ENCODE measurements at places on chromosomes 7 and 10.

DNA sequence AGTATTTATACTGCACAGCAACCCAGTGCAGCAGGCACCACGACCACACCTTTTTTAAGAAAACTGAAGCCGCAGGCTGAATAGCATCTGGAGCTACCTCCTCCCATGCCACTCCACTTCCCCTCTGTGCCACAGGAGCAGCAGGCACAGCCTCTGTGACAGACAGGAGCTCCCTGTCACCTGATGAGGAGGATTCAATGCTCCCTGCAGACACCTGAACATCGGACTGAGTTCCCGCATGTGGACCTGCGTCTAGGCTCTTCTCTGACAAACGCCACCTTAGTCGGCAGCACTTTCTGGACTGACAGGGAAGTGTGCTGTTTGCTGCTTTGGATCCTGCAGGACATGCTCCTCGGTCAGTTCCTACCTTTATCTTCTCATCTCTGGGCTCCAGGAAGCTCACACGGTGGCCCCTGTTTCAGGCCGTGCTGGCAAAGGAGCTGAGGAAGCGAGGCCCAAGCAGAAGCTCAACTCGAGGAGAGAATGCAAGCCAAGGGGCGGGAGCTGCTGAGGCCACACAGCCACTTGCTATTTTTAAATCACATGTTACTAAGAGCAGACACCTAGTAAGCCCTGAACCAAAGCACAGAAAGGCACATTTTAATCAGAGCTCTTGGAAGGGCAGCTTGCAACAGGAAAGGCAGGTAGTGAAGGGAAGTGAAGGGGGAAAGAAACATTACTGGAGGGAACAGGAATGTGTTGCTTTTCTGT lies 56.6 kb downstream of the VOPP1 start:
- no peak for DNase-seq

GRCh38 chr10:52313256-52313932 lies 687 bp upstream of the DKK1 start:
- no peak for DNase-seq

GRCh38 chr7:91892821-91893340 lies 12.4 kb upstream of the MTERF1 start:
- DNase-seq: no peak

DNA sequence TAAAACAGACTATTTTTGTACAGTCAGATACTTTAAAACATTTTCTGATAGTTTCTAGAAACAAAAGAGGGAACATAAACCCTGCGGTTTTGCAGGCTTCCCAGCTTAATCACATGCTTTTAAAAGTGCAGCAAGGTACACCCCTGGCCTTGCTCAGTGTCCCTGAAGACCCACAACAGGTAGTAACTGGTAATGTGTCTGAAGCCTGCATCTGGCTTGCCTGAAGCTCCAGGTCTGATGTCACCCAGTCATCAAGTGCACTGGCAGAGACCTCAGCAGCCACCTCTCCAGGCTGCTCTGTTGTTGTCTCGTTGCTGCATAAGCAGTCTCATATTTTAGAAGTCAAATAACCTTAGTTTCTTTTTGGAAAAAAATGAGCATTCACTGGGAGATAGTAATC lies 376.1 kb upstream of the MTPN start:
- DNase-seq: no peak

DNA sequence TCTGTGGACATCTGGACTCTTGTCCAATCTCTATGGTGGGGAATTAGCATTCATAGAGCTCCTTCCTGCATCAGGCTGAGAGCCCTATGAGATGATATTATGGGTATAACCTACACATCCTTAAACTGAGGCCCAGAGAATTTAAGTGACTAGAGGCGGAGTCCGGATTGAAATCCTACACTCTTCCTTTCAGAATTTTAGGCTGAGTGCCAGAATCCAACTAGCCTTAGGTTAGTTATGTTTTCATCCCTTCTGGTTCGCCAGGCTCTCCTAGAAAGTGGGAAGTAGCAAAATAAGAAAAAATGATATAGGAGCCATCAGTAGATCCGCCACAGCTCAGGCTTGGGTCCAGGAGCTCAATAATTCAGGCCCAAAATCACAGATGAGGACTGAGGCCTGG lies 212.5 kb downstream of the GLI3 start:
- no peak for DNase-seq
